ENCODE measurements at places on chromosomes 2 and 18.
A peak's percentile ranks its signal among the peaks of the same experiment; 100 is the strongest.

DNA sequence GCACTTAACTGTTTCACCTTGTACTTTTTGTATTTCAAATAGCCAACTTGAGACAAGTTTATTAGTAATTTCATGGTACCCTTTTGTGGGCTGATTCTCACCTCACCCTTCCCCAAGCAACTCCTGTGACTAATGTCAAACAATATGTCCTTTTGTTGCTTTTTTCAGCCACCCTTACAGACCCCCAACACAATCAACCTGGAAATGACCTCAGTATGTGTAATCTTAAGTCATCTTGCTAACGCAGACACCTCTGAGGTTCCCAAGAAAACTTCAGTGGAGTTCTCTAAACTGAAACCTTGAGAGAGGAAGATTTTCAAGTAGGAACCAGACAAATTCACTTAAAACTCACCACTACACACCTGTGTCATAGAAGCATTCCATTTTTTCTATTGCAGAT lies 69.5 kb downstream of the KYNU start:
- no peak for DNase-seq

DNA sequence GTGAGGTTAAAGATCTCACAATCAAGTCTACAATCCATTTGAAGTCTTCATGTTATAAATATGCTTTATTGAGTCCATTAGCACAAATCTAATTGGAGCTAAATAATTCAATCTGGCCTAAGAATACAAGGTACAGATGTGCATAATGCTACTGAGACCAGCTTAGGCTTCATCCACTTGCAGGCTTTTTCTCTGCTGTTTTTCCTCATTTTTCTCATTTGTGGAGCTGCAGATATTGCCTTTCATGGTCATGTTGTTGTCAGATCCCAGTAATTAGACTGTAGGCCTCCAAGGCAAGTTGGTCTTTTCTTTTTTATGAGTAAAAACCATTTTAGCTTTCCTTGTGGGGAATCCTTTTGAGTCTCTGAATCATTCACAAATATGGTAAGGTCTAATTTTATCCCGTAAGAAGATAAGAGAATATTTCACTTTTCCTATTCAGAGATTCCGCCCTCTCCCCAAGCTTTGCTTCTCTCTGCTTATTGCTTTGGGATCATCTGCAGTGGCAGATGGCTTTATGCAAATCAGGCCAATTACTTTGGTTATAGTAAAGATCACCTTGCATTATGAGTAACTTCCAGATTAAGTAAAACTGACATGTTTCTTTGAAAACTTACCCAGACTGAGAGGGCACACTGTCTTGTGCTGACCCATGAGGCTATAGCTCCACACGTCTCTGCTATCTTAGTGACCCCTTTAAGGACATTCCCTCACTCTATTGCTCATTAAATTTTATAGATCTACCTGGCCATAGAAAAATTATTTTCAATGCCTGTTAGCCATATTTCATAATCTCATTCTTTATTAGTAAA lies 80.9 kb downstream of the MGAT5 start:
- no peak for DNase-seq

DNA sequence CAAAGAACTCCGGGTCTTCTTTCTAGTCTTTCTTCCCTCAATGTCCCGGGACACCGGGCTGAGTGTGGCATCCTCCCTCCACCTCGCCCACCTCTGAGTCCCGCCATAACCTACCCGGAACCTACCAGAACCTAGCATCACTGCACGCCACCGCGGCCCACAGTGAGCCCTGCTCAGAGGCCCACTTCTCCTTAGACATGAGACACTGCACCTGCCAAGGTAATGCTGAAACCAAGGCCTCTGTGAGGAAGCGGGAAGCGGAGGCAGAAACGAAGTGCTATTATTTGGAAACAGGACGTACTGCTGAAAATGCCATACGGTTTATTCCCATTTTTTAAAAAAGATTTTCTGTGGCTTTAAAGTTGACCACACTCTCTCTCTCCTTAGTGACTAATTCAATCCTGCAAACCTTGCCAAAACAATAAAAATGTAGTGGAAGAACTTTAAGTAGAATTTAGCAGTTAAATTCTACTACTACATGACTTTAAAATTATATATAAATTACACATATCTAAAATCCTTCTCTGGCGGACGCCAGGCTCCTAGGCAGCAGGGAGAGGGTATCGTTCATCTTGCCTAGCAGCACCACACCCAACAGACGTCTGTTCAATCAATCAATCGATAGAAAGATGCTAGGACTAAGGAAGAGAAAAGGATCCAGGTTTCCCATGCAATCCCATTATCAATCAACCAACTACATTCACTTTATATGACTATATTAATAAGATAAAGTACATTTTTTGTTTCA lies 82.0 kb downstream of the ZNF516 start:
- DNase-seq: no peak

GRCh38 chr18:47593744-47594472 lies 336.6 kb downstream of the SMAD2 start:
- no peak for DNase-seq

GRCh38 chr2:158034198-158034866 lies 67.3 kb upstream of the UPP2 start:
- no peak for DNase-seq

DNA sequence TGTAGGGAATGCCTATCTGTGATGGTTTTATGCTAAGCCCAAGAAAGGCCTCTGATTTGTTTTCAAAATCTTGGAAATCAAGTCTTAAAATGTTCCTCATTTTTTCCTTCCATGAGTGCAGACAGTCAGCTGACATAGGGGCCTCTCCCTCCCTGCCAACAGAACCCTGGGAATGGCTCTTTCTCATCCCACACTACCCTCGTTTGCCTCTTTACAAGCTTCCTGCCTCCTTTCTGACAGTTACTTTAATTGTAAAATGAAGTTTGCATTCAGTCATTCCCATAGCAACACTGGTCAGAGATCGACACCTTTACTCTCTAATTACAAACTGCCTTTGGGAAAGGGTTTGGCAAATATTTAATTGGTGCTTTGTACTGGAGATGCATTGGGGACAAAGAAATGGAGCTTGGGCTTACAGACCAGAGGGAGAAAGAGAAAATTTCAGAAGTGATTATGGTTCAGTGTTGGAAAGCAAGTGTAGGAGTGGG lies 25.4 kb downstream of the KIF5C start:
- no peak for DNase-seq

DNA sequence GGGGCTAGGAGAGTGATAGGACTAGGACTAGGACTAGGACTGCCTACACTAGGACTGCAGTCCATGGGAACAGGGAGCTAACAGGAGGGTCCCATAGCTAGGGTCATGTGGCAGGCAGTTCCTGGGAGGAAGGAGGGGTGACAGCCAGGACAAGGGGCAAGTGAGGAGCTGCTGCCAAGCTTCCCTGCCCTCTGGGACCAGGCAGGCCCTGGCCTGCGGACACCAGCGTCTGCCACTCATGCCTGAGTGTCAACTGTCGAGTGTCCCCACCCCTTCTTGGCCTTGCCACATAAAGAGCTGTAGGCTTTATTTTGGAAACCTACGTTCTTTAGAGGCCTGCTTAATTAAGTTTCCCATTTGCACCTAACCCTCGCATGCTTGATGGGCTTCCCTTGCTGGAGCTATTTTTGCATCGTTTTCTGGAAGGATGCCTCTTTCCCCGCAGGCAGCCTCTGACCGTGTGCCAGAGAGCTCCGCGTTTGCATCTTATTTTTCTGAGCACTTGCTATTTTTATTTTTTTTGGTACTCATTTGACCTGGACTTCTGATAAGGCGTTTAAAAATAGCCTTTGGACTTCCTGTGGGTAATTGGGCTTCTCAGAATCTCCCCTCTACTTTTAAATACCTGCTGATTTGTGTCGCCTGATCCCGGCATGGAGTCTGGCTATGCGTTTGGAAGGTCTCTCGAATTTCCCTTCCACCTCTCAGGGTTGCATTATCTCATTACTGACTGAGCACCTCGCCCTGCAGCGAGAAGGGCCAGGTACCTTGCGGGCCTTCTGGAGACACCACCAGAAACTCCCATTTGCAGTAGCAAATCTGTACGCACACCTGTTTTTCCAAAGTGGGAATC lies 66.4 kb downstream of the SH3RF3 start:
- no peak for DNase-seq

- no peak for DNase-seq
Observed at GRCh38 chr2:64697297-64698176, 43.8 kb upstream of the SERTAD2 start.

DNA sequence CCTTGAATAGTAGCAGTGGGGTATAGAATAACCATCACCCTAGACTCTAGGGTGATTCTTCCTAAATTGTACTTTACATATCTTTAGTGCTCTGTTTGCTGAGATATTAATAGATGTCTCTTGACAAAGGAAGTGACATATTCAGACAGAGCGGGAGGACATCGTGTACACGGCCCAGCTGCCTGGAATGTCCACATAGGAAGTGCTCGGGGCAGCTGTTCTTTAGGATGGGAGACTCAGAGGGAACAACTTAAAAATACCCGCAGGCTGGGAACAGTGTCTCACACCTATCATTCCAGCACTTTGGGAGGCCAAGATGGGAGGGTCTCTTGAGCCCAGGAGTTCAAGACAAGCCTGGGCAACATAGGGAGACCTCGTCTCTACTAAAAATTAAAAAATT lies 206.1 kb downstream of the FAM210A start:
- no peak for DNase-seq

DNA sequence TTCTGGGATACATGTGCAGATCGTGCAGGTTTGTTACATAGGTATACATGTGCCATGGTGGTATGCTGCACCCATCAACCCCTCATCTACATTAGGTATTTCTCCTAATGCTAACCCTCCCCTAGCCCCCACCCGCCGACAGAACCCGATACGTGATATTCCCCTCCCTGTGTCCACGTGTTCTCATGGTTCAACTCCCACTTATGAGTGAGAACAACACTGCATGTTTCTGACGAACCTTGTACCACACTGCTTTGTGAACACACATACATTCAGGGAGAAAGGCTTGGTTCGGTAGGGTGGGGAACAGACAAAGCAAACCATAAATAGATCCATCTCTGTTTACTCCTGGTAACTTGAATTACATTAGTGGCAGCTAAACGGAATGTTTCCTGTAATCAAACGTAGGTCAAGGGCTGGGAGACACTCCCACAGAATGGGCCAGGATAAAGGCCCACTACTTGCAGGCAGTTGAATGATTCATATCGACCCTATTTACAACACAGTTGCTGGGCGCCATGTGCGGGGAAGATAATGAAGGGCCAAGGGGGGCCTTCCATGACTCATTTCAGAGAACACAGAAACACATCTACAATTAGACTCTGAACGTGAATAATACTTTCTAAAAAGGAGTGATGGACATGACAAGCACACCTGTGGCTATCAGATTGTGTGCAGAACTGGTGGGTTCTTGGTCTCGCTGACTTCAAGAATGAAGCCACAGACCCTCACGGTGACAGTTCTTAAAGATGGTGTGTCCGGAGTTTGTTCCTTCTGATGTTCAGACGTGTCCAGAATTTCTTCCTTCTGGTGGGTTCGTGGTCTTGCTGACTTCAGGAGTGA lies 56.8 kb upstream of the KIDINS220 start:
- DNase-seq: no peak

- no peak for DNase-seq
Observed at GRCh38 chr2:50863218-50863617, 168.7 kb downstream of the NRXN1 start.

- DNase-seq: no peak
Observed at GRCh38 chr18:2961821-2962220, 51.1 kb downstream of the LPIN2 start.

DNA sequence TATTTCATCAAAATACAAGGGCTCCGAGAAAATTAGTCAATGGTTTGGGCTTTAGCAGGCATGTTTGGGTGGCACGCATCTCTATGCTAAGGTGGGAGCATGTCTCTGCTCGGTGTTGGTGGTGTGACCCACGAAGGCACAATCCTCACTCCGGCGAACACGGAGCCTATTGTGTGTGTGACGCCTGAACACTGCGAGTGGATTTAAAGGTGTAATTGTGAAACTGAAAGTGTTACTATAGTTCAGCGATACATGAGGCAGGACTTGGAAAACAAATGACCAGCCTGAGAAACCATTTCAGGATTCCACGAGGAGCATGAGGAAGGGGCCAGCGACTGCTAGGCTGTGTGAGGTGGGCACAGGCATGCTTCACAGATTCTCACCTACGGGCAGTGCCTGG lies 41.7 kb upstream of the LDLRAD4 start:
- no peak for DNase-seq

- DNase-seq: no peak
Observed at GRCh38 chr18:10205151-10205550, 249.3 kb upstream of the APCDD1 start.

DNA sequence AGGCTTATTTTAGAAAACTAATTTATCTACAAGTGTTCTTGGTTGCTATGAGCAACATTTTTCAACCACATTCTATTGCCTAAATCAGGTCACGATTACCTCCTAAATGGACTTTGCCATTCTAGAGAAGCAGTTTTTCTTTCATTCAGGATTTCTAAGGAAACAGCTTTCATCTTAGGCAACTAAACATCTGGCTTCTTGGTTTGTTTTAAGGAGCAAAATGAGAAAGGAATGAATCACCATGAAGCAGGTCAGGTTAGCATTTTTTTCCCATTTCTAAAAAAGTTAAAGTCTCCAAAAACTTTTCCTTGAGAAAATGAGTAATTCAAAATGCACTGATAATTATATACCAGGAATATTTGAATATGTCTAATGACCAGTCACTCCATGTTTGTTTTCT lies 114.8 kb downstream of the GAREM1 start:
- DNase-seq: peak; percentile 24

DNA sequence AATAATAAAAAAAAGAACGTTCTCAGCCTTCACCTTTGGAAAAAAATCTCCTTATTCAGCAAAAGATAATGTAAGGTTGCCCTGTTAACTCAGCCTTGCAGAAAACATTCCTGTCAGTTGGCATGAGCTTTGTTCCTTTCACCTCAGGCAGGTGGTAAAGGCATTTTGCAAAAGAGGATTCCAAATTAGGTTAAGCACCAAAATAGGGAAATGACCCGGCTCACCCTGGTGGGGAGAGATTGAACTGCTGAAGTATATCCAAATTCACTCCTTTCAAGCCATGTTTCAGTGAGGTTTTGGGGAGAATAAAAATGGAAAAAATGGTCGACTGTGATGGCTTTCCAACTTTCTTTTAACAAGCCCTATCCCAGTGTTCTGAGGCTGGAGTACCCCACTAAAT lies 1988.8 kb upstream of the PIK3C3 start:
- DNase-seq: no peak

DNA sequence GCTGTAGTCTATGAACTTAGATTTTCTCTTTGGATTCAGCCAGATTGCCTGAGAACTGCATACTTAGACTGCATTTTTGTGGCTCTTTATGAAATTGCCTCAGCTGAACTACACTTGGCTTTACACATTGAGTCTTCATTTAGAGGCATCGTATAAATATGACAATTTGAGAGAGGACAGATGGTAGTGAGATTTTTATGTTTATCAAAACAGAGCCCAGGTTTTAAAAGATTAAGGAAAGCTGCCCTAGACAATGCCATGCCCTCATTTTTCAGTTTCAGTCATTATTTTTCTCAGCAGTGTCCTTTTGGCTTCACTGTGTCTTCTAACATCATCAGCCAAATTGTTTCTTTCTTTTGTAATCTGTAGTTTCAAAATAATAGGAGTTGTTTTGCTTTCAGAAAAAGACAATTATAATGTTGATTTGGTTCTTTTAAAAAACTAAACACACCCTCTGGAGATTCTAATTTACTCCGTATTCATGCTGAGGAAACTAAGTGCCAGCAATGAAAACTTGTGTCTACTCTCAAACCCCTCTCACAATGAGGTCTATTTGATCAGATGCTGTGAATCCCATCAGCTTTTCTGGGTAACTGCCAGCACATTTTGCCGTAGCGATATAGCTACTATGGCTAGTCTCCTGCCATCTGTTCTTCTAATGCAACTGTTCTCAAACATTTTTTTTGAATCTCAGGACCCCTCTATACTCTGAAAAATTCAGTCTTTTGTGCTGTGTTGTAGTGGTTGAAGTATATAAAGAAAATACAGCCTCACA lies 46.2 kb downstream of the TWSG1 start:
- no peak for DNase-seq

- no peak for DNase-seq
Observed at GRCh38 chr2:130891966-130892365, 55.3 kb downstream of the ARHGEF4 start.

Measured in HS-5 (cell line).